Kidney (tissue), 22 donors: ENCODE measurements at places on chromosomes 12 and 14. TPM values are rescaled to one million over a fixed set of nuclear protein-coding genes. Genes with fewer than 3 reads are reported as not detected.

Gene TNFAIP2
- total RNA-seq, result 301 TPM

Gene RPL10L
- total RNA-seq, result not detected

Gene RNU4-1
- 3,016 TPM for total RNA-seq

Gene NAV3
- 4.5 TPM for total RNA-seq

Gene KCNK10
- total RNA-seq, result 0.54 TPM

Gene PLEK2
- total RNA-seq, result 10.8 TPM

Gene OR4E2
- not detected for total RNA-seq

Gene ITPR2
- 56.9 TPM for total RNA-seq

Gene ANKS1B
- 5.8 TPM for total RNA-seq

Gene E2F7
- 0.28 TPM for total RNA-seq

Gene LIN7A
- total RNA-seq, result 9.7 TPM

Gene TARBP2
- 32.5 TPM for total RNA-seq
